Eye (tissue), 1 donor: ENCODE measurements at places on chromosomes 3 and 15.

DNA sequence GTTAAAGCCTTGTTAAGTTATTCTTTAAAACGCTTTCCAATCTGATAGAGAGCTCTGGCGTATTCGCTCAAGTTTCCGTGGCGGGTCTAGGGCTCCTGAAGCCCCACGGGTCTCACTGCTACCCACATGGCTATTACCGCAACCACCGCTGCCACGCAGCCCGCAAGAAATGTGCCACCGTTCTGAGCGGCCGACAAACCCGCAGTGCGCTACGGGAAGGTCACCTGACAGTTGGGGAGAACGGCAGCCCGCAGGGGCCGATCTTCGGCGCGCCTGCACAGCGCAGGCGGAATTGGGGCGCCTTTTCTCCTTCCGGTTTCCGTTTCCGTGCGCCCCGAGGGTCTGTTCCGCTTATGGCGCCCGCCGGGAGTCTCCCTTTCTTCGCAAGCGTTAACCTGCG is 76.6 kb upstream of the SNRPN start:
- peak; percentile 88 for DNase-seq

GRCh38 chr3:108552267-108553159 is 36.7 kb downstream of the CIP2A start:
- DNase-seq, result peak; percentile 85

- DNase-seq, result no peak
These were observed 223.8 kb downstream of the ADAMTS9 start for GRCh38 chr3:64463981-64464380.

DNA sequence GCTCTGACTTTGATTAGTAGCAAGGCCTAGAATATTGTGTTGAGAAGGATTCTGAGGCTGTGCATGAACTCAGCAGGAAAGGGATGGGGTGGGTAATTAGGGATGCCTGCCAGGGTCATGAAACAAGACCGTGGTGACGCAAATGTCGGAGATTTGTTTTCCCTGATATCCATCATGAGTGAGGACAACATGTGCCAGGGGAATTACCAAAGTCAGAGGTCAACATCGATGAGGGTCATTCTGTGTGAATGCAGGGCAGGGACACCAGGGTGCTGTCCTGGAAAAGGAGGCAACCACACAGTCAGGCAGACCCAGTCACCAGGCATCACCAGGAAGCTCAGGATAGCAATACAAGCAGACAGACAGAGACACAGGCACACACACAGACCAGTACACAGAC is 52.2 kb downstream of the SLCO2A1 start:
- DNase-seq, result no peak

DNA sequence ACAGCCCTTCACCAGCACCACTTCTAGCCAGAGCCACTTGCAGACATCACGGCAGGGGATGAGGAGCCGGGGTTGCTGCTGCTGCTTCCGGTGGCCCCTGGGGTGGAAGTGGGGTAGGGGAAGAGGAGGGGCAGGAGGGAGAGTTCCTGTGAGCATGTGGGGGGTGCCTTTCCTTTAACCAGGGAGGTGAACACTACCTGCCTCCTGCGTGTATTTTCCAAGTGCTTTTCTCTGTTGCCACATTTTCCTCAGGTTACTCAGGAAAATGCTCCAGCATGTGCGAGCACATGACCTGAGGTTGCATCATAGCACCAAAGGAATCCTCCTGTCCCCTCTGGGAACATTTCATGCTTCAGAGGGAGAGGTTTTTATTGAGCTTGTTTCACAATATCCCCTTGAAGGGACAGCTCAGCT is 12.2 kb upstream of the SACM1L start:
- no peak for DNase-seq

DNA sequence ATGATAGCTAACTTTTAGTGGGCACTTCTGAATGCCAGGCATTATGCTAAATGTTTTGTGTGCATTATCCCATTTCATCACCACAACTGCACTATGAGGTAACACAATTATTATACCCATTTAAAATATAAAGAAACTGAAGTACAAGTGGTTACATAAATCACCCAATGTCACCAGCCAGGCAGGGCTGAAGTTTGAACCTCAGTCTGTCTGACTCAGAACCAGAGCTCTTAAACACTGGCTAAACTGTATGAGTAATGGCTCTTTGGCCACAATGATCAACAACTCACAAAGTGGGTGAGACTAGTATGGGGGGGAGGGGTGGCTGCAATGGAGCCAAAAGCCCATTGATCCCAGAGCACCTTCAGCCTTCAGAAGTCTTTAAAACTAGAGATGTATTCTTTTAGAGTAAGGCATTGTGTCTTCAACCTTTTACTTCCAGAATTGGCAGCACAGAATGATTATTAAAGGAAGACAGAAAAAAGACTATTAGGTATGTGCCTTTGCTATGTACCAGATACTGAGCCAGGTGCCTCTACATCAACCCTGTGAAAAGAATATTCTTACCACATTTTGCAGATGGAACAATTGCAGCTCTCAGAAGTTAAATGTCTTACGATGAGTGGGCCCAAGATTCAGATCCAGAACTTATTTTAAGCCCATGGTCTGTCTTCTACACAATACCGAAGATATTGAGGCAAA is 166.9 kb downstream of the UACA start:
- no peak for DNase-seq

- DNase-seq, result peak; percentile 90
These were observed 650 bp downstream of the PYGO1 start for GRCh38 chr15:55587321-55588069.

DNA sequence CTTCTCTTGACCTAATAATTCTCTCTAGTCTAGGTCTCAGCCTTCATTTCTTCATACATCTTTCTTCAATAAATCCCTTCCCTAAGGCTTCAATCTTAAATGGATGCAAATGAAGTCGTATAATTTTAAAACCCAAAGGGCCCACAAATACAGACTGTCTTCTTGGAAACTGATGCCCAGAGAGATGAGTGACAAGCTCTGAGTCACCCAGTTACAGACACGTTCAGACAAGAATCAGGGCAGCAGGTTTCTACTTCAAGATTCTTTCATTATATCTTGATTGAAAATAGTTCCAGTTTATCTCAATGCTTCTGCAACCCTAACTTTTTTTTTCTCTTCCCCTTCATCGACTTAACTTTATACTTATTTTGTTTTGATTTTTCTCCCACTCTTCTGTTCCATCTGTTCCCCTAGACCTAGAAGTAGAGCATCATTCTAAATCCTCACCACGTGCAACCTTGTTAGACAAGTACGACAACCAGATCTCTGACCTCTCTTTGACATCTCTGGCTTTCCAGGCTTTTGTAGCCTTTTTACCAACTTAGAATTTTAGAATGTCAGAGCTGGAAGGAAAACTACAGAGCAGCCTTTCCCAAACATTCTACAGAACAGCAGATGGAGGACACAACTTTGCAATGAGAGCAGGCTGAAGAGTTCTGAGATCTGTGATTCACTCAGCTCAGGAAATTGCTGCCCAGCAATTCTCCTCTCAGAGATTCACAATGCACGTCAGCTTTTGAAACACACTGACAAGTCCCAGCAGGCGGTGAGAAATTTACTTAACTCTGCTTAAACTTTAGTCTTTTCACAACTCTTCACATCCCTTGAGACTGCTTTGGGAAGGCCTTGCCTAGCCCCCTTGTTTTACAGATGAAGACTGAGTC is 25.3 kb downstream of the NCEH1 start:
- DNase-seq, result no peak
